ENCODE measurements at places on chromosomes 7 and 10.

DNA sequence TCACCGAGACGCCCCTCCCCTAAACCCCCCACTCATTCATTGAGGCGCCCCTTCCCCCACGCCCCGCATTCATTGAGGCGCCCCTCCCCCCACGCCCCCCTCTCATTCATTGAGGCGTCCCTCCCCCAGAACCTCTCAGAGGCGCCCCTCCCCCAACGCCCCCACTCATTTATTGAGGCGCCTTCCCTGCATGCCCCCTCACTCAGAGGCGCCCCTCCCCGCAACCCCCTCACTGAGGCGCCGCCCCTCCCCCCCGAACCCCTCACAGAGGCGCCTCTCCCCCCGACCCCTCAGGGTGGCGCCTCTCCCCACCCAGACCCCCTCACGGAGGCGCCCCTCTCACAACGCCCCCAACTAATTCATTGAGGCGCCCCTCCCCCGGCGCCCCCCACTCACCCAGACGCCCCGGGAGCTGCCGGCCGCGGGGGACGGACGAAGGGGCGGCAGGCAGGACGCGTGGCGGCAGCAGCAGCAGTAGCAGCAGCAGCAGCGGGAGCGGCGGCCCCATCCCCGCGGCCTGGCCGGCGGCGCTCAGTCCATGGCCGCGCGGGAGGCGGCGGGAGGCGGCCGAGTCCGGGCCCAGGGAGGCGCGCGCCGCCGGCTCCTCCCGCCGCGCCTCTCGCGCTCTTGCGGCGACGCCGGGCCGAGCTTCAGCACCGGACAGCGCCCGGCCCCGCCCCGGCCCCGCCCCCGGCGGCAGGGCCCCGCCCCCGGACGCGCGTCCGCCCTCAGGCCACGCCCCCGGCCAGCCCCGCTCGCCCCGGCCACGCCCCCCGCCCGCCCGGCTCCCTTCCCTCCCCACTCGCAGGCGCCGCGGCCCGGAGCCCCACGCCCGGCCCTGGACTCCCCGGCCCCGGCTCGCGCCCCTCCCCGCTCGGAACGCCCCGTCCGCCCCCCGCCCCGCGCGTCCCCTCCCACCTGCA, at the start of gene PTPRN2:
Gene PTPRN2, minus strand, starts transcription at position 662 of the 923 bp plus-strand sequence.
- DNase-seq: peak; percentile 45

DNA sequence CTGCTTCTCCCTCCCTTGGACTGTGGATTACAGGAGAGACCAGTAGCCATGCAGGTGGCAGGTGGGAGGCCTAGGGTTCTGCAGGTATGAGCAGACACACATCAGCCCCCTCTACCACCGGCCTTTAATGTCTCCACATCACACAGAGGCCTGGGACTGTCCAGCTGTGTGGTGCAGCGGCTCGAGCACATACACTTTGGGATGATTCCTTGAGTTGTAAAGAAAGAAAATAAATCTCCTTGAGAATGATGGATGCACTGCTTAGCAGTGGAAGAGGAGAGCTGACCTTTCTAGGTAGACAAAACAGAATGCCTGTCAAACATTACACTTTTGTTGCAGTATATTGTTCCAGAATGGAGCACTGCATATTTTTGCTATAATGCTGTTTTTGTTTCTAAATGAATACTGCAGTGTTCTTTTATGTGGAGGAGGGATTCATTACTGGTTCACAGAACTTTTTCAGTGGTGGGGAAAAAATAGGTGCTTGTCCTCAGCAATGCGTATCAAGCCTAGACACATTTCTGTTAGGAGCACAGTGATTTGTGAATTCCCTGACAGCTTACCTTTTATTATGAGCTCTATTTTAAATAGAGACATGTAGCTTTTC, 66.0 kb downstream of the PTPRE start:
- DNase-seq: no peak

DNA sequence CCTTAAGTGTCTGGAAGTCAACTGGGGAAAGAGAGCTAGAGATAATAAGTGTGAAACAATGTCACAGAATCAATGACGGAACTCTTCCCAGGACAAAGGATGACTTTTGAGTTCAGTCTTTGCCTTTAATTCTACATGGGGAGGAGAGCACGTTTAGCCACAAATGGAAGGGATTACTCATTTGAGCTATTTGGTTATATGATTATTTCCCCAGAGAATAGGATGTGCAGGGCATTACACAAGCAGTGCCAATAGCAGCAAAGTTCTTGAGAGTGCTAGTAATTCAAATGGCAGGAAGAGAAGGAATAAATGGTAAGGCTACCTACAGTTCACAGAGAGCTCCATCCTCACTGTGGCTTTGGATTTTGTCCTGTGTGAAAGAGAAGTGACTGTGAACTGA, 6.0 kb downstream of the EGFR start:
- peak; percentile 57 for DNase-seq

DNA sequence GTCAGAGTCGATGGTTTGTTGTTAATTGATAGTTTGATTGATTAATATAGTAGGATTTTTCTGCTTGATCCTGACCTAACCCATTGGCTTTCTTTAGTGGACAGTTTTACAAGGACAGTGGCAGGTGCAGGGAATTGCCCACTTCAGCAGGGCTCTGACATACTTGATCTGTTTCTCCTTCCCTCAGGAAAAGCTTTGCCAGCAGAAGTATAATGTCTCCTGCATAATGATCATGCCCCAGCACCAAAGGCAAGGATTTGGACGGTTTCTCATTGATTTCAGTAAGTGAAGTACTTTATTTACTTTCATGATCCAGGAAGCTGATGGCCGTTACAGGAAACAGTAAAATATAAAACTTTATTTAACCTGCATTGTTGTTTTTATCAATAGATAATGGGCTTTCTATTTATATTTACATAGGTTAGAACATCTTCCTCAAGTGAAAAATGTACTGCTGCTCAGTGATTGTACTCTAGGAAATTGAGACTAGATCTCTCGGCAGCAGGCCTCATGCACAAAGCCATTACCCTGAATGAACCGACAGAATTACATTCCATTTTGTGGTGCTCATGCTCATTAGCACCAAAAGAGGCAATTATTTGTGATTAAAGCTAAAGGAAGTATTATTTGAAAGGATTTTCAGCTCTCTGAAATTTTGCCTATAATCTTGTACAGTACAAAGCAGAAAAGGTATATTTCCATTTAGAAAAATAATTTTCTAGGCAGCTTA, 122.5 kb upstream of the SAMD8 start:
- DNase-seq: no peak

DNA sequence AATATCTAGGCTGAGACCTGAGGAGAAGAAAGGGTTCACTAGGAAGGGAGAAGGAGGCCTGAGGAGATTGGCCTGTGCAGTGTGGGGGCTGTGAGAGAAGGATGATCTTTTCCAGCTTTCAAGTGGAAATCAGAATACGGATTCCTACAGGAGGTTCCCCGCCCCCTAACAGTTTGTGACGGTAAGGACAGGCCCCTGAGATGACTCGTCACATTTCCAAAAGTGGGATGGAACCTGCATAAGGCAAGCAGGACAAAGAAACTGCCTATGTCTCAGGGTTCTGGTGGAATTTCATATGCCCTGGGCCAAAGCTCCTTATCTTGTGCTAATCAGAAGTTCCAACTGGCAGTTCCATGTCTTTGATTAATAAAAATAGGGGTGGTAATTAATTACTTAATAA, 275.6 kb downstream of the SNX10 start:
- DNase-seq: no peak

DNA sequence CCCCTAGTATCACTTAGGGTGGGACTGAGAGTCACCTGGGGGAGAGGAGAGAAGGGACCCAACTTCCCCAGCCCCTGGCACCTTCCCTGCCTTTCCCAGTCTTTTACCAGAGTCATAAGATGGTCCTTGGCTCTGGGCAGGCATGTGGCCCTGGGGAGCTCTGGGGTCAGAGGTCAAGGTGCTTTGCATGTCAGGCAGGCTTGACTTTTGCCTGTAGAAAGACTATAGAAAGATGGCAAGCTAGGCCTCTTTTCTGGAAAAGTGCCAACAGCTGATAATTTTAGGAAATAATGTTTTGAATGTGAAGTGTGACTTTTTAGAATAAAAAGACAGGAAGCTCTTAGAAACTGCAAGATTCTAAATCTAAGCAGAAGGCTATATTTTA, 67.5 kb downstream of the MKI67 start:
- no peak for DNase-seq

GRCh38 chr10:98418665-98419468, 3.9 kb upstream of the PYROXD2 start:
- no peak for DNase-seq

- peak; percentile 63 for DNase-seq
These were observed 9.9 kb downstream of the ZNF511 start for GRCh38 chr10:133318494-133319127.

DNA sequence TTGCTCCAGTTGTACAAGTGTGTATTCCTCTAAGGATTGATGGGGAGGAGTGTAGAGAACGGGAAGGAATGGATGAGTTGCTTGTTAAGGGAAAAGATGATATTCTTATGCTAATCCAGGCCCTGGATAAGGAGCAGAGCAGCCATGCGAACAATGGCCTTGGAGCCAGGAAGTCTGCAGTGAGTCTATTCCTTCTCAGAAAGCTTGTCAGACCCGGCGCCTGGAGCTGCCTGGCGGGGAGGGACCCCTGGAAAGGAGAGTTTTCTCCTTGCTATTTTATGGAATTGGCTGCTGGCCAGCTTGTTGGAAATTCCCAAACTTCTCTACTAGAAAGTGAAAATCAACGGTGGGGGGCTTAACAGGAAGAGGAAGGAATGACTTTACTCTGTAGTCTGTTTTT, 89.1 kb downstream of the MMRN2 start:
- no peak for DNase-seq

DNA sequence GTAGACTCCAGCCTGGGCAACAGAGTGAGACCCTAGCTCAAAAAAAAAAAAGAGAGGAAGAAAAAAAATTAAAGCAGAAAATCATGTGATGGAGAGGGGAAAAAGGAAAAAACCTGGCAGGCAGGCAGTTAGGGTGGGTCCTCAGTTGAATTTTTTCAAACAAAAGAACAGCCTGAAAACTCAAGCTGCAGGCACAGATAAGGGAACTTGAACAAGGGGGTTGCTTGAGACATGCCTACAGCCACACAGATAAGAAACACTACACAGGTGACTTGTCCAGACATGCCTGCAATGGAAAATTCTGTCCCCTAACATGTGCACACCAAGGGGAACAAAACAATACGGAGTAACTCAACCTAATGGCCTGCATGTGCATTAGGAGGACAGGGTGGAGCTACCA, 19.2 kb downstream of the VIM start:
- DNase-seq: no peak
